ENCODE measurements at places on chromosomes 5 and 9. TPM values are rescaled to one million over a fixed set of nuclear protein-coding genes. Genes with fewer than 3 reads are reported as not detected.

DNA sequence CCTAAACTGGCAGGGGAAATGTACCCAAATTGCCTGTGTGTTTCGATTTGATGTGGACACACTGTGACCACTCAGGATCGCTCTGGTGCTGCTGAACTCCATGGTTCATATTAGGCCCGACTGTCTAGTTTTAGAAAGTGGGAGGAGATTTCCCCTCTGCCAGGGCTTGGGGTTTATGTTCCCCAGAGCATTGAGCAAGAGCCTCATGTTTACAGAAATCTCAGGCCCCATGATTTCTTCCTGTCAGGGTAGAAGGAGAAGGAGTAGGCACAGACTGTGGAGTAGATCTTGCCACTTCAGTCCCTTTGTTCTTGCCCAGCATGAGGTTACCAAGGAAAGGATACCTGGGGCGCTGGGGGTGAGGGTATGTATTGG, 40.8 kb upstream of the GLRX start:
- DNase-seq: no peak

DNA sequence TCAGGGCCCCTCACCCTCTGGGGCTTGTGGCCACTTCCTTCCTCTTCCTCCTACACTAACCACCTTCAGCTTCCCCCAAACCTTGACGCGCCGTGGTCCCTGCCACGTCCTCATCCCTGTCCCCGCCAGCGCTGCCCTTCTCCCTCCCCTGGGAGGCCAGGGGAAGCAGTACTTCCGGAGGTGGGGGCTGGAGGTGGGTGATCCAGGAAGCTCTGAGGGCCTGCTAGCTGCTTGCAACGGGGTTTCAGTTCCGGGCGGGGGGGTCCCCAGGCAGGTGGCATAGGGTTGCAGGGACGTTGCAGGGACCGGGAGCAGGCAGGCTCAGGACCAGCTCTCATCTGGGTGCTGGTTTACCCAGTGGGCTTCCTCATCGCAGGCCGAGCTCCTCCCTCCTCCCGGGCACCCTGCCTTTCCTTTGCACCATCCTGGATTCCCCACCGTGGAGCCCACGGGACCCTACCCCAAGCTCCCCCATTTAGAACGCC, 70.0 kb downstream of the RXRA start:
- DNase-seq: no peak

- DNase-seq: no peak
Measured at GRCh38 chr5:126965061-126965475, 65.3 kb downstream of the MARCHF3 start.

DNA sequence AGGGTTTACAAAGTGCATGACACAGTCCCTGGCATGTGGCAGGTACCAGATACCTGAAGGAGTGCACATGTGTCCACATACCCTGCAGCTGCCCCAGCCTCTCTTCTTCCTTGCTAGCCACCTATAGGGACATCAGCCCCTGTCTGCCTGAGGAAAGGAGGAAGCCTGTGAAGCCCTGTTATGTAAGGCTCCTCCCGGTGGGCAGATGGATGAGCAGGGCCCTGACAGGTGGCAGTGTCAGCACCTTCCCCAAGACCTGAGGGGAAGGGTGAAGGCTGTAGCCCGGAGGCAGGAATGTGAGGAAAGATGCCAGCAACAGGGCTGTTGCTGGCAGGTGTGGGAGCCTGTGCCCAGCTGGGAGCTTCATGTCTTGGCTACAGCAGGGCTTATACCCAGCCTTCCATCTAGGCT, 21.7 kb downstream of the TCF7 start:
- DNase-seq: no peak

DNA sequence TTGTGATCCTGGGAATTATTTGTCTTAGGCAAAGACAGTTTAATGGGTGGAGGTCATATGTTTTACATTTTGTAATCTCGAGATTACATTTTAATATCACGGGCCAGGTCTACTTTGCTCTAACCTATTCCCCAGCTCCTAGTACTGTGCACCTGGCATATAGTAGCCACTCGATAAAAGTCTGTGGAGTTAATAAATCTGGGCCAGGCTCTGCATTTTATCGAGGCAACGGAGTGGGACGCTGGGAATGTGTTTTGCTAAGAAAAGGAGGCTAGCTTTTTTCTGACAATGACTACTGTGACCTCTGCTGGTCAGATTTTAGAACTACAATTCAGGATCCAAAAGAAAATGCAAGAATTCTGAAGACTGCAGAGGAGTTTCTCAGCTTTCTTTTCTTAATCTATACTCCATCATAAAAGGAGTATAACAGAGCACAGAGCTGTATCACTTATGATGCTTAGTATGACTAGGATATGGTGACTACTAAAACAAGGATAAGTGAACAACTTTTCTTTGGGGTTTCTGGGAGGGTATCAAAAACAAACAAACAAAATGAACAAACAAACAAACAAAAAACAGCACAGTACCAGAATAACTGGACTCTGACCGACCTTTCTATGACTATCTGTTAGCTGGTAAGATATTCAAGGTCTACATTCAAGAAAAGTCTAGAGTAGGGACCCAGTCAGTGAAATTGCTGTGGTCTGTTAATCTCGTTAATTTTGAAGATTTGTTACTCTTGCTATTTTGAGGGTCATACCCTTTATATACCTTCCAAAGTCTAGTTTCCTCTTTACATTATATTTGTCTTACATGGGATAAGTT, 46.1 kb upstream of the CER1 start:
- peak; percentile 46 for DNase-seq

DNA sequence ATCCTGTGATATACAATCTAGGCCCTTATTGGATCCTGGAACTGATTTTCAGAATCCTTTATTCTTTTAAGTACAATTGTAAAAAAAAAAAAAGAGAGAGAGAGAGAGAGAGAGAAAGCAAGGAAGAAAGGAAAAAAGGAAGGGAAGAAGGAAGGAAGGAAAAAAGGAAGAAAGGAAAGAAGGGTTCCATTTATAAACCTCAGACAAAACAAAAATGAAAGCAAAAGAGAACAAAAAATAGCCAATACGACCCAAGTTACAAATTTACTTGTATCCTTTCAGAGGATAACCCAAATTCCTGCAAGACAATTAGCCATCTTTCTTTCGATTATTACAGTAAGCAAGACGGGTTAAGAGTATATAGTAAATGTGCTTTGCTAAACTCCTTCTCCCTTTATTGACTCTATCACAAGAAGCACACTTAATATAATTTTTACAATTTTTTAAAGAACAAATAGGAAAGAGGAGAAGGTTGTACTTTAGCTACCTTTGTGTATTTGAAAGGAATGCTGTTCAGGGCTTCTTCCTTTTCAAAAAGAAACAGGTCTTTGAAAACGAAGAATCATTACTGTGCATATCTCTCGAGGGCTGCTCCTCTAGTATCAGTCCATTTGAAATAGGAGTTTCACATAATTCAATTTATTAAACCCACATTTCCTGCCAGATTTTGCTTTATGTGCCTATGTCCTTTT, 543.3 kb downstream of the RAB3C start:
- DNase-seq: no peak

DNA sequence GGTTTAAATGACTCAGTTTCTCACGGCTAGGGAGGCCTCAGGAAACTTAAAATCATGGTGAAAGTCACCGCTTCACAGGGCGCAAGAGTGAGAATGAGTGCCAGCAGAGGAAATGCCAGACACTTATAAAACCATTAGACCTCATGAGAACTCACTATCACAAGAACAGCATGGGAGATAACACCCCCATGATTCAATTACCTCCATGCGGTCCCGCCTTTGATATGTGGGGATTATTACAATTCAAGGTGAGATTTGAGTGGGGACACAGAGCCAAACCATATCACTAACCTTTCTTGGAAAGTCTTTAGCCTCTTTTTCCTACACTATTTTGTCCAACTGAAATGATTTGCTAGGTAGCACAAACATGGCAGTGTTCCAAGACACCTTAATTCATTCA, 533.9 kb upstream of the NUDT12 start:
- DNase-seq: no peak

- DNase-seq: no peak
Measured at GRCh38 chr9:9045072-9045471, 1245.5 kb upstream of the DMAC1 start.

DNA sequence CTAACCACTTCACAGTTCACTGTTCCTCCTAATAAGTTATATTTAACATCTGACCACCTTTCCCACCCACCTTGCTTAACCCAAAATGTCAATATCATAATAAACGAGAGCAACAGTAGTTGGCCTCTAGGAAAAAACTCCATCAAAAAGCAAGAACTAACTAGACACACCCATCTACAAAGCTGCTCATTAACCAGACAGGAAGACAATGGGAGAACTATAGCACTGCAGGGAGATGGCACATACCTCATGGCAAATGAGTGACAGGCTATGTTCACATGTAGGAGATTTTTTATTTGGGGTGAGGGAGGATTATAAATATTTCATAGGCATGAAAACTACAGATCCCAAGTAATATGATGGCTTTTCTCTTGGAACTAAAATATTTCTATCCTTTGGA, 23.6 kb upstream of the CDK5RAP2 start:
- DNase-seq: no peak

GRCh38 chr9:93081931-93082330, 14.1 kb upstream of the CARD19 start:
- DNase-seq: no peak

DNA sequence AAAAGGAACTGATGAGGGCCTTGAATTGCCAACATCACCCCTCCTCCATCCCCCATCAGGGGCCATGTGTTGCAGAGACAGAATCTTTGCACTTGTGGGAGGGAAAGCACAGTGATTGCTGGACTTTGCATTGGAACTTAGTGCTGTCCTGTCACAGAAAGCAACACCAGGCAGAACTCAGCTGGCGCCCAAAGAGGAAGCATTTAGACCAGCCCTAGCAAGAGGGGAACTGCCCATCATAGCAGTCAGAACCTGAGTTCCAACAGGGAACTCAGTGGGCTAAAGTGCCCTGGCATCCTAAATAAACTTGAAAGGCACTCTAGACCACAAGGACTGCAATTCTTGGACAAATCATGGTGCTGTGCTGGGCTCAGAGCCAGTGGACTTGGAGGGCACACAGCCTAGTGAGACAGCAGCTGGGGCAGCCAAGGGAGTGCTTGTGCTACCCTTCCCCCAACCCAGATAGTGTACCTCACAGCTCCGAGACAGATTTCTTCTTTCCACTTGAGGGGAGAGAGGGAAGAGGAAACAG, 128.1 kb downstream of the ACTL7B start:
- DNase-seq: no peak

- DNase-seq: no peak
Measured at GRCh38 chr9:1461812-1462211, 411.7 kb downstream of the DMRT2 start.

GRCh38 chr5:106640511-106640910, 1030.2 kb downstream of the EFNA5 start:
- DNase-seq: no peak

GRCh38 chr5:151574444-151574996, 16.6 kb downstream of the FAT2 start:
- DNase-seq: no peak

DNA sequence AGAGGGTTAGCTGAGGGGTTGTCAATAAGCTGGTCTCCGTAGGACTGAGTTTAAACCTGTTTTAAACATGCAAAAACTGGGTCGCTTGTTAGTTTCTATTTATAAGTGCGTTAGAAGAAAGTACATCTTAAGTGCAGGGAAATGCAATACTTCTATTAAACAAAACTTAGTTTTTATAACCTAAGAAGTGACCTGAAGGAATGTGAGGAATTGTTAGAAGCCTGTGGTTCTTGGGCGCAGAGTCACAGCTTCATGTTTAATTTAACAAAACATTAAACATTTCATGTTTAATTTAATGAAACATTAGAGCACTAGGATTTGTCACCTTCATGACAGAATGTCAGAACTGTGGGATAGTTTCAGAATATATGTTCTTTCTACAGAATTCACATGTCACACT, 469.2 kb upstream of the WWC1 start:
- no peak for DNase-seq

- no peak for DNase-seq
Measured at GRCh38 chr5:160773646-160774410, 78.2 kb downstream of the ATP10B start.

GRCh38 chr5:34584165-34584564, 72.0 kb upstream of the RAI14 start:
- no peak for DNase-seq

- peak; percentile 96 for DNase-seq
Measured at GRCh38 chr9:34591248-34591916, 1.9 kb upstream of the CNTFR start.

GRCh38 chr5:40273936-40274335, 405.8 kb upstream of the PTGER4 start:
- no peak for DNase-seq

The FAXDC2 gene
- total RNA-seq: 9.3 TPM

The SLC9A3 gene
- 1.1 TPM for total RNA-seq

The PCDHAC2 gene
- 5.2 TPM for total RNA-seq

The PLPP7 gene
- 4.9 TPM for total RNA-seq

The UBE2QL1 gene
- total RNA-seq: 0.85 TPM

The ANKRD34B gene
- total RNA-seq: 0.62 TPM

Data from endothelial cell (in vitro differentiated cells).